Liver (tissue), 10 donors: ENCODE measurements at places on chromosomes 5 and 9. TPM values are rescaled to one million over a fixed set of nuclear protein-coding genes. Genes with fewer than 3 reads are reported as not detected.
A peak's percentile ranks its signal among the peaks of the same experiment; 100 is the strongest.

- DNase-seq, result no peak
Measured at GRCh38 chr9:77374266-77374665, 196.9 kb downstream of the VPS13A start.

DNA sequence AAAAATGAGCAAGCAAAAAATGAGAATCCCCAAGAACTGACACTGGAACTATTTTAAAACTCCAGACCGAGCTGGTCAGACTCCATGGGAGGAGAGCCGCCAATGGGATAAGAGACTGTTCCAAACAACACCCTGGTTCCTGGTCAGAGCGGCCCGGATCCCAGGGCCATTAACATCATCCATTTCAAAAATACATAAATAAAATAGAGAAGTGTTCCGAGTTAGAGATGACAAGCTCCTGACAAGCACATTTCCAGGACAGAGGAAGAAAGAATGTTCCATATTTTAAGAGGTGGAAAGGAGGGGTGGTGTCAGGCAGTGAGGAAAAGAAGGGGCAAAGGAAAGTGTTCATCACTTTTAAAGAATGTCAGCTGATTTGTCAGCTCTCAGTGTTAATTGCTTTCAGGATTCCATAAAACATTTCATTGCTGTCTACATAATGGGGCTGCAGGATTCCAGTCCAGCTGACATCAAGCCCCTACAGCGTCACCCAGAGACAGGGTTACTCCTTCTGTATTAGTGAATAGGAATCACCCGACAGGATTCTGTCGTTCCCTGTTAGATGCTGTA lies 202.5 kb upstream of the TRIM32 start:
- no peak for DNase-seq

FAM200C gene
- total RNA-seq, result 2.9 TPM

GRCh38 chr9:91572811-91573210 lies 149.2 kb upstream of the NFIL3 start:
- DNase-seq, result no peak

SLC36A3 gene
- total RNA-seq, result not detected

DNA sequence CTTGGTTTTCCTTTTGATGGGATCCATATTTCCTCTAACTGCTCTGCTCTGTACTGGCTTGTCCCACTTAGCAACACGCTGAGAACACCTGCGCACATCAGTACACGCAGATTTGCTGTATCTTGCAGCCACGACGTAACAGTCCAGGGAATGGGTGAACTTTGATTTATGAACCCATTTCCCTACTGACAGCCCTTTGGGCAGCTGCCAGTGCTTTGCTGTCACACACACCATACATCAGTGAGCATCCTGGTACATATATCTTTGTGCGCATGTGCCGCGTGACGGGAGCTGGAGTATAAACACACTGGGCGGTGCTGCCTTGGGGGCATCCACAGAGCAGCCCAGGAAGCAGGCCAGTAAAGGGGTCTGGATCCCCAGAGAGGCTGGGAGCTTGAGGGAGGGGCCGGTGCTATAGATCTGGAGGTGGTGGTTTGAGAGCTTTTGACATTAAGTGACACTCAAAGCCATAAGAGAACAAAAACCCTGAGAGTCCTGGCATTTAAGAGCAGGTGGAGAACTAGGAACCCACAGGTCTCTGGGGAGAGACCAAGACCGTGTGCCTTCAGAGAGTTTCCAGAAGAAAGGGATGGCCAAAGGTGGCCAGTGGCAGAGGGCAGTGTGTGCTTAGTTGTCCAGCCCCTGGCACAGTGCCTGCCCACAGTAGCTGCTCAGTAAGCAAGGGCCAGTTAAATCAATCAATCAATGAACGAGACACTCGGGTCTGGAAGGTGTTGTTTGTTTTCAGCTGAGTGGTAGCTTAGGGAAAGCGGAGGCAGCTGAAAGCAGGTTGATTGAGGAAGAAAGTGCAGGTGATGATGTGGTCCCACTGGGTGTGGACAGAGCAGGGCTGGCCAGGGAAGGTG lies 53.7 kb downstream of the LMX1B start:
- no peak for DNase-seq

DNM1 gene
- total RNA-seq, result 1.6 TPM

DNA sequence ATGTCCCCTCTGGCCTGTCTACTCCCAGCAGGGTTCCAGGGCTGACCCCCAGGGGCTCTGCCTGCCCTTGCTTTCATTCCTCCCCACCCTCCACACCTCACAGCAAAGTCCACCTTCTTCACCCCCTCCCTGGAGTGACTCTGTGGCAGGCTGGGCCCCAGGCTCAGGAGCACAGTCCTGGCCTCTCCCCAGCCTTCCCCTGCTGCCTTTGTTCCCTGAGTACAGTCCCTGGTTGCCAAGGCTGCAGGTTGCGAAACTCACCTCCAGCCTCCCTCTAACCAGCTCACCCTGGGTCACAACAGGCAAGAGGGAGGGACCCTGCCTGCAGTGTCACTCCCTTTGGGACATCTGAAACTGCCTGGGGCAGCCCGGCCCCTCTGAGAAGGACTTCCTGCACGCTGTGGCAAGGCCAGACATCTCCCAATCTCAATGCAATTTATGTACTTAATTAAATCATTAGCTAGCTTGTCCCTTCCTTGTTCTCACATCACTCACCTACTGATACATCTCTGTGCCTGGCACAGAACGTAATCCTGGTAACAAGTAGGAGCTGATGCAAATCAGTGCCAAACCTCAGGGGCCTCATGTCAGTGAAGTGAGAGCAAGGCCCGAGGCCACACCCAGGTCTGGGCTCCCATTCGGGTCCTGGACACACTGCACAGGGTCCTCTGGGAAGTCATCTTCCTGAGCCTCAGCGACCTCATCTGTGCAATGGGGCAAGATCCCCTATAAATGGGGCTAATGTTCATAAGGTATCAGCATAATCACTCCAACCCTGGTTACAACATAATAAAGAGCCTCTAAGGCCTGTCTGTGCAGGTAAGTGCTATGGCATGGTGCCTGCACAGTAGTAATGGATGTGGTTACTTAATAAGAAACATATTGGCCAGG lies 27.3 kb upstream of the TRIM14 start:
- peak; percentile 74 for DNase-seq

CWC27 gene
- total RNA-seq, result 5.4 TPM

DNA sequence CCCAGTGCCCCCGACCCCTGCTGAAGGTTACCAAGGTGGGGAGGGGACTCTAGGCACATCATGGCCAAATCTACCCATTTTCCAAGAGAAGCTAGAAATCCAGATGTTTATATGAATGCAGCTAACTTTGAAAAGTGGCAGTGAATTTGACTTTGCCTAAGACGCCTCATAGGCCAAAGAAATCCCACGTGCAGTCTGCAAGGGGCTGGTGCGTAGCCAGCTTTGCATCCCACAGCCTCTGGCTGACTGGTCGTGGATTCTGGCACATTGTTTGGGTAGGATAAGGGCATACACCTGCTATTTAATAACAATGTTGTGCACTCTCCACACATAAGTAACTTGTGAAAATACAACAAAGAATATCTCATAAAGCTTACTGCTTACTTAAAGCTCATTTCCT lies 3.5 kb upstream of the GADD45G start:
- no peak for DNase-seq

DNA sequence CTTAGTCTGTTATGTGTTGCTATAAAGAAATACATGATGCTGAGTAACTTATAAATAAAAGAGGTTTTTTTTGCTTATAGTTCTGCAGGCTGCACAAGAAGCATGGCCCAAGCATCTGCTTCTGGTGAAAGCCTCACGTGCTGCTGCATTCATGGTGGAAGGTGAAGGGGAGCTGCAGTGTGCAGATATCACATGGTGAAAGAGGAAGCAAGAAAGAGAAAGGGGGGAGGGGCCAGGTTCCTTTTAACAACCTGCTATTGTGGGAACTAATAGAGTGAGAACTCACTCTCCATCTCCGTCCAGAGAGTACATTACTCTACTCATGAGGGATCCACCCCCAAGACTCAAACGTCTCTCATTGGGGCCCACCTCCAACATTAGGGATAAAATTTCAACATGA lies 12.5 kb upstream of the PARP8 start:
- no peak for DNase-seq

ORM2 gene
- 276 TPM for total RNA-seq

DNA sequence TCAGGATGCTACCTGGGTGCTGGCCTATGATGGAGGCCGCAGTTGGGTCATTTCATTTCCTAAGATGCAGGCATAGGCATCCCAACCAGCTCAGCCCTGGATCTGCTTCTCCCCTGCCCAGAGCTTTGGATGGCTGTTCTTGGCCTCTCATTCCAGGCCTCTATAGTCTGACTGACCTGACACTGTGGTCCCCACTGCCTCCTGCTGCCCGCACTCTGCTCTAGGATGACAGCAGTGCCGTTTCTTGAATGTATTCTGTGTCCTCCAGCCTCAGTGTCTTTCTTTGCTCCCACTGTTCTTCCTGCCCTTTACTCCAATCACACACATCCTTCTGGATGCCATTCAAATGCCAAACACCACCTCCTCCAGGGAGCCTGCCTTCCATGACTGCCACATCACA lies 235.7 kb downstream of the HSPA4 start:
- DNase-seq, result no peak

DNA sequence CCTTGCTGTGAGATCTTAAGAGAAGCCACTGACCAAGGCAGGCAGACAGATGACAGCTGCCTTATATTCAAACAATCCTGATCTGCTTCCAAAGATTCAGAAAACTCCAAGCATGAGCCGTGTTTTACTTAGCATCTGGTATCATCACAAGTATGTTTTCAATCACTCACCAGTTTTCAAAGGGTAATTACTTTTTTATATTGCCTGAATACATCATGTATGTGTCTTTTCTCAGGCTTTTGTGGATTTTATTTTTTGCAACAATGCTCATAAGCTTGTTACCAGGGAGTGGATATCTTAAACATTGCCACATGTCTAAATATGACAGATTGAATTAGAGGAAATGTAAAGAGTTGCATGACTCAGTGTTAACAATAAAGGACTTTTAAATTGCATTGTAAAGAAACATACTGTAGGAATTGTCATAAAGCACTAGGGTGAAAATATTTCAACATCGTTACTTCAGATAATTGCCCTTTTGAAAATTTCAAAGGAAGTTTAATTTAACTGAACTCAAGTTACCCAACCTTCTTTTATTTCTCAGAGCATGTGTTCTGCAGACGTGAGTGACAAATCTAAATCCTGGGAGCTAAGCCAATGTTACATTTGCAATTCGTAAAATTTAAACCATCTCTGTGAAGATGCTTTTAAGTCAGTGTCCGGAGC lies 326.1 kb downstream of the PLK2 start:
- no peak for DNase-seq

DNA sequence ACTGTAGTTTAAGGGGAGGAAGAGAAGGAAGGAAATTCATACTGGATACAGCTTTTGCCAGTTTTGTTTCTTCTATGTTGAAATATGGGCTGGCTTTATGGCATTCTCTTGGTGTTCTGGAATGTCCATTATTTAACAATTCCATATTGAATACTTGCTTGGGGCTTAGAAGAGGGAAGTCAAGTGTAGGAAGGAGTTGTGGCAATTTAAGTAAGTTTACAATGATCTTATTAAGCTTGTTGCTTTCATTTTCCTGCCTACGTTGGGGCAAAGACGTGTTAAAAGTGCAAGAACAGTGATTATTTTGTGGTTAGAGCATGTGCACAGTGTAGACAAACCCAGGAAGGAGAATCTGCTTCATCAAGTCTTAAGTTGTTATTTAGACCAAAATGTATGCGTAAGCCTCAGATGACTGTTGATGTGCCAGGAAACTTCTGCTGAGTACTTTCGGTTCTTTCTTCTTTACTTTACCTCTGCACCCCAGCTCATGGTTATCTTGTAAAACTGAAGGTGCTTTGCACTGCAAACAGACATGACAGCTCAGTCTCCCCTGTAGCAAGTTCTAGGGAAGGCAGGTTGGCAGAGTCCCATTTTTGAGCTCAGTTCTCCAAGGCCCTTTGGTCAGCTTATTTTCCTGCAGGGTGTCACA lies 75.8 kb downstream of the F2RL2 start:
- DNase-seq, result no peak

SCGB3A2 gene
- total RNA-seq, result not detected

DNA sequence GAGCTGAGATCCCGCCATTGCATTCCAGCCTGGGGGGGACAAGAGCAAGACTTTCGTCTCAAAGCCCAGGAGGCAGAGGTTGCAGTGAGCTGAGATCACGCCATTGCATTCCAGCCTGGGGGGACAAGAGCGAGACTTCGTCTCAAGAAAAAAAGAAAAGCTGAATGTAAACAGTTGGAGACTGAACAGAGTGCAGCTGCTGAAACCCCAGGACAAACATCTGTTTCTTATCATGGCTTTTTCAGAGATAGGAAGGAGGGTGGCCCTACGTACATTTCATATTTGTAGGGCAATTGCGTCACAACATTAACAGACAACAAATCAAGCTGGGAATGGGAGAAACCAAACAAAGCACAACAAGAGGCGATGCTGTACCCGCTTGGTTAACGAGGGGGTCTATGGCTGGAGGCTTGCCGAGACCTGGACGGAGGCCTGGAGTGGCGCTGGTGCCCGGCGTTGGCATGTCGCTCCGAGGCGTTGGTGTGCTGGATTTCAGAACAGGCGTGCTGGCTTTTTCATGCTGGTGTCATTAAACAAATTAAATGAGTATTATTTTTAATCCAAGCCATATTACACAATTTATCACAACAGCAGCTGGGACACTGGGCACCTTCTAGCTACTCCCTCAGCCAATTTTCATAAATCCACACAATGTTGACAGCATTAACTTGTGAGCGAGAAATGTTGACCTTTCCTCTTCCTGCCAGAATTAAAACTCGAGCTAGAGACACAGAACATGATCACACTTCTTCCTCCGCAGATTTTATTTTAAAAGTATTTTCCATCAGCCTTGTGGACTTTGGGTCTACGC lies 76.1 kb downstream of the TLE1 start:
- no peak for DNase-seq

FAM151B gene
- 3.0 TPM for total RNA-seq

REEP2 gene
- total RNA-seq, result 0.08 TPM

DNA sequence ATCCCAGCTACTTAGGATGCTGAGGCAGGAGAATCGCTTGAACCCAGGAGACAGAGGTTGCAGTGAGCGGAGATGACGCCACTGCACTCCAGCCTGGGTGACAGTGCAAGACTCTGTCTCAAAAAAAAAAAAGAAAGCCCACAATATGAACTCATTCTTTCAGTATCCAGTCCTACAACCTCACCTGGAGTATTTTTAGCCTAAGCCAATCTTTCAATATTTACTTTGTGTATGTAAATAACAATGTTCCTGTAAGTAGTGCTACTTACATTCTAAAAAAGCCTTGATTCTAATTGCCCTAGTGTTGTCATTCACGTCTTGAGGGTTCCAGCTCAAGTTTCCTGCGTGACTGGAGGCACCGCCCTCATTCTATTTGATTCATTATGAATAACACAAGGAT lies 62.0 kb downstream of the BHMT start:
- DNase-seq, result no peak

WDR38 gene
- not detected for total RNA-seq
